ENCODE measurements at places on chromosomes 16 and 17. TPM values are rescaled to one million over a fixed set of nuclear protein-coding genes. Genes with fewer than 3 reads are reported as not detected.
A peak's percentile ranks its signal among the peaks of the same experiment; 100 is the strongest.

CACNG1 gene
- total RNA-seq = not detected

DNA sequence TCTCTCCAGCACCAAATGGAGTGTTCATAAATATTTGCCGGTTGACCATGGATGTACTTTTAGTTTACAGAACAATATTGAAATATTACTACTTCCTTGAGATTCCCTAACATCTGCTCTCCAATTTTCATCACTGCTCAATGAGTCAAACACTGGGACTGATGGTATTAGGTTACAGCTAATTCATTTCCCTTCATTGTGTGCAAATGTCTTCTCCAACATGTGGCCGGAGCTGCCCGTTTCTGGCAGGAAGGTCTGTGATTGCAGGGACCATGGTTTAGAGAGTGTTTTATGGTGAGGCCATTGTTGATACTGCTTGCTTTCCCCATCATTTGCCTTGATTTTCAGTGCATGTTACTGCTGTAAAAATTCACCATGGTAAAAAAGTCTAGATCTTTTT lies 209.3 kb downstream of the HS3ST3B1 start:
- no peak overlapping the region for H3K4me3 ChIP-seq
- no peak for DNase-seq
- no peaks in the 10 kb centered on the region for H3K27me3 ChIP-seq
- no peaks in the 10 kb centered on the region for H3K36me3 ChIP-seq

RBFOX1 gene
- total RNA-seq = not detected

ASIC2 gene
- not detected for total RNA-seq

DNA sequence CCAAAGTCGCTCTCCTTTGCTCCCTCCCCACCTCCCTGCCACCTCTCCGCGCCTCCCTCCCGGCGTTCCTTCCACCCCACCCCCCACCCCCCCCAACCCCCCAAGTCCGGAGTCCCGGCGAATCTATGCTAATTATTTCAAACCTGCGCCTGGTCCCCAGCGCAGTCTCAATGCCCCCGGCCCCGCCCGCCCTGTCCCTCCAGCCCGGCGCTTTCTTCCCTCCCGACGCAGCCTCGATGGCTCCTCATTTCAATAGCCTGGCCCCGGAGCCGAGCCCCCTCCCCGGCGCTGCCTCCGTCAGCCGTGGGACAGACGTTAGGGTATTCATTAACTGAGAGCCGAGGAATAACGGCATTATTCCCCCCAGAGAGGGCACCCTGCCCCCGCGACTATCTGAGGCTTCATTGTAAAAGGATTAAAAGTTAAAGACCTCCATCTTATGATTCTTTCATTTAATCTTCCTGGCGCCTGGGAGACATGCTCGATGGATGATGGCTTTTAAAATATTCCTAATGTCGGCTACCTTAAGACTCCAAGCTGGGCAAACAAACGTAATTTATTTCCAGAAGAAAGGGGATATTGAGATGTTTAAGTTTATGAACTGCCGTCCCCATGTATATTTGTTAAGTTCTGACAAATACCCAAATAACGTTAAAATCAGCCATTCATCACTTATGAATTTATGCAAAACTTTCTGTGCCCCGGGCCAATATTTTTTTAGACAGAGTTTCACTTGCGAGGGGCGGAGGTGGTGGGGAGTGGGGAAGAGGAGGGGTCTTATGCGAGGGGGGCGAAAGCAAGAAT lies 3.4 kb downstream of the NOG start:
- peaks cover 62% of the 10 kb centered on the region for H3K27me3 ChIP-seq
- no peaks in the 10 kb centered on the region for H3K36me3 ChIP-seq
- no peak for DNase-seq

GRCh38 chr16:6643080-6643686 lies 689.5 kb upstream of the RBFOX1 start:
- H3K36me3 ChIP-seq = no peaks in the 10 kb centered on the region
- H3K27ac ChIP-seq = no peak overlapping the region
- DNase-seq = no peak
- H3K27me3 ChIP-seq = no peaks in the 10 kb centered on the region
- no peaks in the 10 kb centered on the region for H3K4me1 ChIP-seq

GRCh38 chr16:35184356-35184870 lies 1725.0 kb downstream of the TP53TG3F start:
- H3K4me1 ChIP-seq = no peaks in the 10 kb centered on the region
- H3K36me3 ChIP-seq = no peaks in the 10 kb centered on the region
- peaks cover 23% of the 10 kb centered on the region for H3K27me3 ChIP-seq
- peak; percentile 62 for DNase-seq
- H3K4me3 ChIP-seq = no peak overlapping the region

- H3K4me3 ChIP-seq = no peak overlapping the region
- H3K36me3 ChIP-seq = no peaks in the 10 kb centered on the region
- no peaks in the 10 kb centered on the region for H3K27me3 ChIP-seq
- no peak for DNase-seq
- peak overlapping the region; percentile 43 for H3K27ac ChIP-seq
- peaks cover 3% of the 10 kb centered on the region for H3K4me1 ChIP-seq
Observed at GRCh38 chr17:12410717-12411116, 255.0 kb upstream of the MYOCD start.

PABPN1L gene
- total RNA-seq = not detected

C16orf86 gene
- 15.6 TPM for total RNA-seq

- no peak for DNase-seq
- peaks cover 99% of the 10 kb centered on the region for H3K4me1 ChIP-seq
- peak overlapping the region; percentile 100 for H3K27ac ChIP-seq
- H3K27me3 ChIP-seq = no peaks in the 10 kb centered on the region
Observed at GRCh38 chr17:57948555-57949420, 6.4 kb downstream of the CUEDC1 start.

DOC2B gene
- total RNA-seq = 17.1 TPM

FA2H gene
- 0.92 TPM for total RNA-seq

DNA sequence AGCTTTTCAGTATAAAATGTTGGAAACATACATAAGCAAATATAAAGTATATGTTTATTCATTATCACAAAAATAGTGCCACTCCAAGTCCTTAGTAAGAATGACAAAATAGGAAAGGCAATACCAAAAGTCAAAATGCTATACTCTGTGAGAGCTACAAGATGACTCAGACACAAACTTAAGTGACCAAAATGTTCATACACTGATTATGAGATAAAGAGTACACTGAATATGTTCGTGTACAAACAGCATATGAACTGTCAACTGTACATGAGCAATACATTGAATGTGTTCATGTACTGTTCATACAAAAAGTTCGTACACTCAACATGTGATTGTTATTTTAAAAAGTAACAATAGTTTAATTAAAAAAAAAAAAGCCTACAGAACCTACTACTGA lies 103.3 kb downstream of the CA4 start:
- no peaks in the 10 kb centered on the region for H3K4me1 ChIP-seq
- no peak overlapping the region for H3K27ac ChIP-seq
- H3K36me3 ChIP-seq = peaks cover 61% of the 10 kb centered on the region
- no peak for DNase-seq
- no peaks in the 10 kb centered on the region for H3K27me3 ChIP-seq

DNA sequence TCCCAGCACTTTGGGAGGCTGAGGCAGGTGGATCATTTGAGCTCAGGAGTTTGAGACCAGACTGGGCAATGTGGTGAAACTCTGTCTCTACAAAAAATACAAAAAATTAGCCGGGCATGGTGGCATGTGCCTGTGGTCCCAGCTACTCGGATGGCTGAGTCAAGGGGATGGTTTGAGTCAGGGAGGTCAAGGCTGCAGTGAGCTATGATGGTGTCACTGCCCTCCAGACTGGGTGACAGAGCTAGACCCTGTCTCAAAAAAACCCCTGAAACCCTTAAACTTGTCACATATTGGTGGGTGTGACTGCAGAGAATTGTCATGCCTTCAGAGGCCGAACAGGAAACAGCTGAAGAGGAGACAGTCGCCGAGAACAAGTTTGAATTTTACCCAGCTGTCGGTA lies 13.4 kb downstream of the RPTOR start:
- no peak overlapping the region for H3K27ac ChIP-seq
- H3K27me3 ChIP-seq = no peaks in the 10 kb centered on the region
- no peaks in the 10 kb centered on the region for H3K36me3 ChIP-seq
- peaks cover 1% of the 10 kb centered on the region for H3K4me1 ChIP-seq
- DNase-seq = no peak
- no peak overlapping the region for H3K4me3 ChIP-seq

ABHD15 gene
- total RNA-seq = 6.8 TPM

All from esophagus muscularis mucosa (tissue), 4 donors.